ENCODE measurements at places on chromosomes 3 and 15. TPM values are rescaled to one million over a fixed set of nuclear protein-coding genes. Genes with fewer than 3 reads are reported as not detected.

Gene TP63
- total RNA-seq, result not detected

Gene NOX5
- not detected for total RNA-seq

Gene EXD1
- not detected for total RNA-seq

Gene CFAP20DC
- total RNA-seq, result 12.8 TPM

Gene GRM2
- total RNA-seq, result 6.6 TPM

Gene CCR9
- not detected for total RNA-seq

Gene TRAT1
- total RNA-seq, result not detected

Gene PTH1R
- total RNA-seq, result 0.34 TPM

Gene TMEM89
- 0.51 TPM for total RNA-seq

Gene POLG
- total RNA-seq, result 73.5 TPM

Gene BUB1B
- 96.6 TPM for total RNA-seq

Gene FBXO40
- total RNA-seq, result not detected

Gene IGSF11
- total RNA-seq, result 2.2 TPM

Gene GOLGA6L7
- not detected for total RNA-seq

Gene XYLB
- total RNA-seq, result 12.0 TPM

Gene RARRES1
- total RNA-seq, result 2.5 TPM

Gene SAXO2
- total RNA-seq, result 3.9 TPM

Gene PIK3CB
- total RNA-seq, result 11.8 TPM

Data from neural crest cell (in vitro differentiated cells).